ENCODE measurements at places on chromosomes 1 and 21. TPM values are rescaled to one million over a fixed set of nuclear protein-coding genes. Genes with fewer than 3 reads are reported as not detected.

The C4BPB gene
- 0.13 TPM for polyA plus RNA-seq

The FAM72B gene
- 5.4 TPM for polyA plus RNA-seq

The TSSK3 gene
- polyA plus RNA-seq, result 4.4 TPM

The FCRL4 gene
- polyA plus RNA-seq, result not detected

Data from spinal cord (tissue), 10 donors.